ENCODE measurements at places on chromosomes 3 and 15.
A peak's percentile ranks its signal among the peaks of the same experiment; 100 is the strongest.

GRCh38 chr3:62011666-62012065 lies 361.7 kb downstream of the FEZF2 start:
- DNase-seq, result no peak

GRCh38 chr3:88926221-88926620 lies 181.2 kb upstream of the EPHA3 start:
- DNase-seq, result no peak

GRCh38 chr3:193903966-193904365 lies 232.0 kb upstream of the HES1 start:
- DNase-seq, result no peak

- no peak for DNase-seq
Observed at GRCh38 chr15:86630946-86631345, 551.3 kb downstream of the AGBL1 start.

- DNase-seq, result peak; percentile 78
Observed at GRCh38 chr15:74835312-74835823, 7.6 kb downstream of the ULK3 start.

DNA sequence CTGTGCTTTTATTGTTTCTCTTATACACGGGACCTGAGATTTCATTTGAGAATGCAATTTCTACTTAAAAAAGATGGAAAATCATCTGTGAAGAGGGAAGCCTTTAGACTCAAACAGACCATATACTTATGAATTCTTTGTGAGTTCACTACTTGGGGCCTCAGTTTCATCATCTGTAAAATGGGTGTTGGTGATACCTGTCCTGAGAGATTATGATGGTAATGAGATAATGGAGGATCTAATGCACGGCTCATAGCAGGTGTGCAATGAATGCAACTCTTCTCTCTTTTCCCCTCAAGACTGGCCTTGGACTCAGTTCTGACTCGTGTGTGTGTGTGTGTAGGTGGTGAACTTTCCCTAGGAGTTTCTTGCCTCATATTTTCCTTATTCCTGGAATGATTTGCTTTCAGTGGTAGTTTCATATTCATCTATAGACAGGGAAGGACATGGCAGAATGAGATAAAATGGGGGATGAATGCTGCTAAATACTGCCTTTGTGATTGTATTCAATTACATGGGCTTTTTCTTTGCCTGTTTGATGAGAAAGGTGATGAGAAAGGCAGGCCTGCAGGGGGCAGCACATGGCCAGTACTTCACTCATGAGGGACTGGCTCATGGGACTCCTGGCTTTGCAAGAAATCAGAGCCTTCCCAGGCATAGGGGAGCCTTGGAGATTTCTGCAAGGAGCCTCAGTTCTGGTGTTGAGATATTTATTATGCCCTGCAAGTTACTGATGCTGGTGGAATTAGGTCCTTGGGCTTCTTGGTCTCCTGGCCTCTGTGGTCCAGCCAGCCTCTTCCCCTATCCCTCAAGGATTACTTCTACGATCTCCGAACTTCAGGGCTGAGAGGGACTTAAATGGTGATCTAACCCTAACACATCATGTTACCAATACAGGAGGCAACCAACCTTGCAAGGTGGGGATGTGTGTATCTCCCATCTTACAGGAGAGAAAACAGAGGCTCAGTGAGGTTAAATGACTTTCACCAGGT lies 70.7 kb downstream of the RPLP1 start:
- DNase-seq, result peak; percentile 85

GRCh38 chr15:79617071-79617470 lies 184.9 kb downstream of the MINAR1 start:
- DNase-seq, result peak; percentile 16

GRCh38 chr3:62662677-62663076 lies 212.5 kb downstream of the CADPS start:
- DNase-seq, result no peak

DNA sequence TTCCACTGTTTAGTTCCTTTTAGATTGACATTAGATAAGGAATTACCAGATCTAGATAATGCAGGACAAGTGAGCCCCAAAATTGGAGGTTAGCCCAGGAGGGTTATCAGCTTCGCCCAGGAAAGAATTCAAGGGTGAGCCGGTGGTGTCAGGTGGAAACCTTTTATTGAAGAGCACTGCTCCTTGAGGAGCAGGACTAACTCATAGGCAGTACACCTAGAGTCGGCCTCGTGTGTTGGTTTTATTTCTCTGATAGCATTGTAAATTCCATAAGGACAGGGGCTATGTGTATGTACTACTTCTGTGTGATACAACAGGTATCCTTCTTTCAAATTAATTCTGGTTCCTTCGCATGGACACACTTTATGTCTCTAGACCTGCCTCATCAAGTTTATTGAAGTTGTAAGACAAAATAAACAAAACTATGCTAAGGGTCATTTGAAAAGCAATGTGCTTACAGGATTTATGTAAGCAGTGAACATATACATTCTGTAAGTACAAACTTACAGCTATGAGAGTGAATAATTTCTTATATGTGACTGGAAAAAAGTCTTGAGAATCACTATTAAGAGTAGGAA lies 57.2 kb downstream of the SNX4 start:
- no peak for DNase-seq

DNA sequence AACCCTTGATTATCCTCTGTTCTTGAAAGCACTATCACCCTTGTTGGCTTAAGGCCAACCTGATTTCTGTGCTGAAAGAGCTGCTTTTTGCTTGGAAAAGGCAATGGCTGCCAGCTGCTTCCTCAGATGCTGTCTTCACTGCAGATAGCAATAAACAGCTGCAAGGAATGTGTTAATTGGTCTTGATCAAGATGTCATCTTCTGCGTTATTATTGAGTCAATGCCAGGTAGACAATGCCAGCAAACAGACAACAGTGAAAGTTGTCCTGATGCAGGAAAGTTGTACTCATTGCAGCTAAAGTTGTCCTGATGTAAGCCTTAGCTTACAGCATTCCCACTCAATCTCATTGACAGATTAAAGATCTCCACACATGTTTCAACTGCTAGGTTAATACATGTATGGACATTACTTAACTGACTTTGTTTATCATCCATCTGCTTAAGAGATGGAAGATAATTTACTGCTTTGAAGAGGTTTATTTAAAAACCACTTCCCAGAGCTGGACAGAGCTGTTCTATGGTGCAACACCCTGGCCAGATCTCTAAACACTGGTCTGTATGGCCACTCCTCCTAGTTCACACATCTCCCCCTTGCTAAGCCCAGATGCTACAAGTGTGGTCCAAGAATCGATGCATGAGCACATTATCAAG lies 251.0 kb upstream of the MCTP2 start:
- DNase-seq, result no peak

DNA sequence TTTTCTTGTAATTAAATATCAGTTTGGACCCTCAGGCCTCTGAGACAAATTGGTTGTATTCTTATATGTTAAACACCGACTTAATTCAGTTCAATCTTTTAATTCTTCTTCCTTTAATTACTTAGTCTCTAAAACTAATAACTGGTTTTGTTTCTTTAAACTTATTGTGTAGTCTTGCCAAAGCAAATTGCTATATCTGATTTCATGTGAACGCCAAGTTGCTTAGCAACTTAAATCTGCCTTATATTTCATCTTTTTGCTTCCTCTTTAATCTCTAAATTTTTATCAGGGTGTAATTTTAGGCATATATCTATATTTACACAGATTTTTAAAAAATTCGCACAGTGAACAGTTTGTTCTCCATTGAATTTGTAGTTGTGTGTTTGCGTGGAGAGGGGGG lies 82.2 kb downstream of the CADM2 start:
- no peak for DNase-seq

DNA sequence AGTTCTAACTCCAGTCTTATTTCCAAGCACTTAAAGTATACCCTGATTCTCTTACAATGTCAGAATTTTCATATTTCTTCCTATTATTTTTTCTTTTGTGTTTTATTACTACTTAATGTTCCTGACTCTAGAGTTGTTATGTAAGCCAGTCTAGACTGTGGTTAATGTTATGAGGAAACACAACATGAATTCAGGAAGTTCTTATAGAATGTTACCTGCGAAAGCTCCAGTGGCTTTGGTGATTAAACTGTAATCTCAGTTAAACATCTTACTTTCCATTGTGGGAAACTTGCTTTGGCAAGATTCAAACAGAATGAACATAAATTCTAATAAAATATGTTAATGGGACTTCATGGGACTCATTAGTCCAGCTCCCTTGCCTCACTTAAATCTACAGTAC lies 36.6 kb upstream of the CHL1 start:
- DNase-seq, result no peak

DNA sequence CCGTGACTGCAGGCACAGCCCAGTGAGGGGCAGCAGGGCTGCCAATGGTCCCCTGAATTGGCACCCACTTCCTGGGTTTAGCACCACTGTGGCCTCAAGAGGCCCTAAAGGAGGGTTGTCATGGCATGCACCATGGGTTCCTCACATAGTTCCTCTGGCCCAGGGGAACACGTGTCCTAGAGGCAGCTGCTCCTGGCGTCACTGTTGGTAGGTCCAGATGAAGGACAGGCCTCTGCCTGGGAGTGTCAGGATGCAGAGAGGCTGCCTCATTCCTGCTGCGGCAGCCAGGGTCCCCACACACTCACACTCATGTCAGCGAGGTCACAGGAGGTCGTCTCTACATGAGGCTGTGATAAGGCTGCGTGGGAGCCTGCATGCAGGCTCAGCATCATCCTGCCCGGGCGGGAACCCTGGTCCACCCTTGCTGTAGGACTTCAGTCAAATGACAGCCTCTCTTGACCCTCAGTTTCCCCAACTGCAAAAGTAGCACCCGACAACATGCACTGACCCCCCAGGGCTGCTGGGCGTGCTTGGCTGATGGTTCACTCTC lies 26.1 kb upstream of the SFMBT1 start:
- DNase-seq, result no peak

GRCh38 chr3:112858410-112859069 lies 11.9 kb upstream of the CD200R1L start:
- peak; percentile 89 for DNase-seq

DNA sequence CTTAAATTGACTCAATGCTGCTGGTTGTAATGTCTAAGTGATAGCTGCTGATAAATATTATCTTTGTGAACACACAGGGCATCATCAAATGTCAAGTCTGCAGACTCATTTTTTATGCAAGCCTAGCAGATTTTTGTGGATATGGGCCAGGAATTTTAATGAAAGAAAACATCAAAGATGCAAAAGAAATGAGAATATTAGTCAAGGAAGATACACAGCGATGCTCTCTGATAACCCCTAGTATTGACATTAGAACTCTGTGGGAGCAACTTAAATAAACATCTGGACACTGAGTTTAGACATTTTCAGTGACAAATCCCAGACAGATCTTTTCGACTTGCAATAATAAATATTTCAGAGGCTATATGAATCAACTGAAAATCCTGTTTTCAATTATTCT lies 28.3 kb downstream of the POLR2M start:
- DNase-seq, result no peak

DNA sequence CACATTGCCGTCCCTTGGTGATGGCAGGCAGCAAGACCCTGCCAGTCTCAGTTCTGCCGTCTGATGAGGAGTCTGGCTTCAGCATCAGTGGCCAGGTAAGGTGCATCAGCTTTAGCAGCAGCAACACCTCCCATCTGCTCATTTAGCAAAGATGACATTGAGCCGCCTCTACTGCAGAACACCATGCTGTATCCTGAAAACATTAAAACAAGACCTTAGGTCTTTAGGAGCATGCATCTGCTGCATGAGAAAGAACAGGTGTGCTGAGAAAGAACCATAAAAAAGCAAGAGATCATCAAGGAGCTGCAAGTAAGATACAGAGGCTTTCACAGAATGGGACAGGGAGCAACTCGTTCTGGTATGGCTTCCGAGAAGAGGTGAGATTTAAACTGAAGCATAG lies 87.5 kb downstream of the SCN11A start:
- no peak for DNase-seq

- DNase-seq, result no peak
Observed at GRCh38 chr3:151367448-151367847, 17.1 kb downstream of the P2RY12 start.

DNA sequence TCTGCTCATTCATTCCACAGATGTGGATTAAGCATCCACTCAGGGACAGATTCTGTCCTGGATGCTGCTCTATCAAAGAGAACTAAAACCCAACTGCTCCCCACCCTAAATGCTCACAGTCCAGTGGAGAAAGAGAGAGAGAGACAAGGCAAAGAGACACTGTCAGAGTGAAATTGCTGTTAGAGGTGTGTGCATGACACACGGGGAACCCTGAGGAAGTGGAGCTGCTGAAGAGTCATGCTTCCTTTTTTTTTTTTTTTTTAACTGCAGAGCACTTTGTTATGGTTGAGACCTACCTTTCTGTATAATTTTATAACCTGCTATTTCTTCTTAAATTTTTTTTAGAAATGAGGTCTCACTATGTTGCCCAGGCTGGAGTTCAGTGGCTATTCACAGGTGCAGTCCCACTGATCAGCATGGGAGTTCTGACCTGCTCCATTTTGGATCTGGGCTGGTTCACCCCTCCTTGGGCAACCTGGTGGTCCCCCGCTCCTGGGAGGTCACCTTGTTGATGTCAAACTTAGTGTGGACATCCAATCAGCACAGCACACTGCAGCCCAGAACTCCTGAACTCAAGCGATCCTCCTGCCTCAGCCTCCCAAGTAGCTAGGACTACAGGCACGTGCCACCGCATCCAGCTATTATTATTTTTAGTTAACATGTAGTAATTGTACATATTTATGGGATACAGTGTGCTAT lies 18.2 kb upstream of the PSTPIP1 start:
- DNase-seq, result peak; percentile 58

DNA sequence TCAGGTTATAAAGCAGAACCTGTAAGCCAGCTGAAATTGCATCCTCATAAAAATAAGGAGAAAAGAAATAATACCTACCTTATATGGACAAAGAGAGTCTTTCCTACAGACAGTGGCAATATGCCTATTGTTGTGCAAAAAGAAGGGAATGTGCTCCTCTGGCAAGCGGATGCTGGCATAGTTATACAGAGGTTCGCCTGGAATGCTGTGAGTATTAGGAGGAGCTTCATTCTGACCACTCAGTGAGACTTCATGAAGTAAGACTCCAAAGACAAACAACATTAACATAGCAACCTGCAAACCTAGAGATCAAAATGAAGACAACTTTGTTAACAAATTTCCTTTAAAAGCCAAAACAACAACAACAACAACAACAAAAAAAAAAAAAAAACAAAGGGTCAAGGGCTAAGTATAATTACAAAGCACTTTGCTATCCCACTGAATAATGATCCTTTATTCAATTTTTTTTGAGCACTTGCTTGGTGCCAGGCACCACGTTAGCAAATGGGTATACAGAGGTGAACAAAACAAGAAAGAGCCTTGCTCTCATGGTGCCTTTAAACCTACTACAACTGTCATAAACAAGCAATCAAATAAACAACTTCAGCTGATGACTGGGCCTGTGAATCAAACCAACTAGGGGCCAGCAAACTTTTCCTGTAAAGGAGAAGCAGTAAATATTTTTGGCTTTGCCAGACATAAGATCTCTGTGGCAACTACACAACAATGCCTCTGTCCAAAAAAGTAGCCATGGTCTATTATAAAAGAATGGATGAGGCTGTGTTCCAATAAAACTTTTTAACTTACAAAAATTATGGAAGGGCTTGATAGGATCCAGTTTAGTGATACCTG lies 3.7 kb downstream of the EOGT start:
- no peak for DNase-seq

Data from suppressor macrophage (primary cell).